ENCODE measurements at places on chromosomes 12 and 14. TPM values are rescaled to one million over a fixed set of nuclear protein-coding genes. Genes with fewer than 3 reads are reported as not detected.

DNA sequence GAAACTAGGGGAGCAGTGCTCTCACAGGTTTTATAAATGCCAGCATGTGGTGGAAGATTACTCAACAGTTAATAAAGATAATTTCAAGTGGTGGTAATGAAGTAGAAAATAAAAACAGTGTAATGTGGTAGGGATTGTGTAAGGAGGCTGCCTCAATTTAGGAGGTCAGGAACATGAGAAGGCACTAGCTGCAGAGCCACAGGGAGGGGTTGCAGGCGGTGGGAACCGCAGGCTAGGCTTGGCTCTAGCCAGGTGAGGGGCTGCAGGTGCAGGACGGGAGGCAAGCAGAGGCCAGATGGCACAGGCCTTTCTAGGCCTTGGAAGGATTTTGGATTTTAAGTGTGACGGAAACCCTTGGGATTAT lies 768 bp downstream of the METTL25 start:
- DNase-seq: no peak

DNA sequence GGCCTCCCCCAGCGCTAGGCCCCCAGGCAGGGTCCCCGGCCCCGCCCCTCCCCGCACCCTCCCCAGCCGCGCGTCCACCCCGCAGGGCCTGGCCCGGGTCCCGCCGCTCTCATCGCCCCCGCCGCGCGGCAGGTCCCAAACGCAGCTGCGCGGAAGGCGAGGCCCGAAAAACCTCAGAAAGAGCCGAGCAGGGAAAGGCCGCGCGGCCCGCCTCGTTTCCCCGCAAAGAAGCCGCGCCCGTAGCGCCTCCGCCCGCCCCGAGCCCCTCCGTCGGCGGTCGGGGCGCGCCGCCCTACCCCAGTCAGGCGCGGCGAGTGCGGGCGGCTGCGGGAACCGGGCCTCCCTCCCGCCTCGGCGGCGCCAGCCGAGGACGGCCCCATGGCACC lies 324 bp downstream of the POLE start:
- no peak for DNase-seq

DNA sequence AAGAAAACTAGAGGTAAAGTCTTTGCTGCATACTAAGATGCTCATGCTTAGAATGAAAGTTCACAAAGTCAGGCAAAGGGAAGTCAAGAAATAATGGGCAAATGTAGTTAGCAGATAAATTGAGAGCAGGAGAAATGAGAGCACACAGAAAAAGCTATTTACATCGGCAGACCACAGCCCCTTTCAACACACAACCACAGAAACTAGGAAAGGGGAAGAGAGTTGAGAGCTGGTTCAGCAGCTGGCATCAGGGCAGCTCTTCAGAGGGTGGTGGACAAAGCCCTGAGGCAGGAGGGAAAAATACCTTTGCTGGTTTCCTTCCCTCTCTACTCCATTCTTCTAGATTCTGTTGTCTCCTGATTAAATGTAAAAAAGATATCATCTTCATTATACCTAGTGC lies 95.4 kb upstream of the ANO4 start:
- no peak for DNase-seq

The MYH6 gene
- not detected for total RNA-seq

DNA sequence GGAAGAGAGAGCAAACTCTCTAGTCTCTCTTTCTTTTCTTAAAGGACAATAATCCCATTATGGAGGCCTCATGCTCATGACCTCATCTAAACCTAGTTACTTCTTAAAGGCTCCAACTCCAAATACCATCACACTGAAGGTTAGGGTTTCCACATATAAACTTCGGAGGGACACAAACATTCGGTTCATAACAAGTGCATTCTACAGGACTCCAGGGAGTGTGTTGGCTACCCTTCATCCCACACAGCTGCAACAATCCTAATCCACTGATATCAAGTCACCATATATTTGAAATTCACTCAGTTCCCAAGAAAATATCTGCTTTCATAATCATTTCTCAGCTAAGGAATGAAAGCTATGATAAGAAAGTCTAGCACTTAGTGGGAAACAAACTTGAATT lies 265.9 kb upstream of the PLEKHG7 start:
- DNase-seq: no peak

The NYNRIN gene
- total RNA-seq: not detected

The TMEM121 gene
- total RNA-seq: 5.4 TPM

The CCDC175 gene
- not detected for total RNA-seq

The VRTN gene
- total RNA-seq: not detected

DNA sequence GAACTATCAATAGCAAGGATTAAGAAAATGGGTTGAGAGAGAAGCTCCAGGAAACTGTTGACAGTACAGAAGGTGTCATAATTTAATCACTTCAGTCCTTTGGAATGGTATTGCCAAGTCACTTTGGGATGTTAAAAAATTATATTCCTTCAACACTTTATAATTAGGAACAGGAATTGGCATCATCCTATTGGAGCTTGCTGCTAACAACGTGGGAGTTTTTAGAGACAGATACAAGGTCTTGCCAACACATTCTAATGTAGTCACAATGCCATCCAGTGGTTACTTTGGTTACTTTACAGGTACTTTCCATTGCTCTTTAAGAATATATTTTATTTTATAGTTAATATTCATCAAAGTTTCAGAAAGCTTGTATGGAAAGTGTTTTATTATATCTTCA lies 310.1 kb downstream of the SYT1 start:
- no peak for DNase-seq

The SDR9C7 gene
- not detected for total RNA-seq

GRCh38 chr14:41187868-41188267 lies 418.8 kb upstream of the LRFN5 start:
- no peak for DNase-seq

- peak; percentile 22 for DNase-seq
Measured at GRCh38 chr12:14216405-14217294, 148.8 kb upstream of the ATF7IP start.

DNA sequence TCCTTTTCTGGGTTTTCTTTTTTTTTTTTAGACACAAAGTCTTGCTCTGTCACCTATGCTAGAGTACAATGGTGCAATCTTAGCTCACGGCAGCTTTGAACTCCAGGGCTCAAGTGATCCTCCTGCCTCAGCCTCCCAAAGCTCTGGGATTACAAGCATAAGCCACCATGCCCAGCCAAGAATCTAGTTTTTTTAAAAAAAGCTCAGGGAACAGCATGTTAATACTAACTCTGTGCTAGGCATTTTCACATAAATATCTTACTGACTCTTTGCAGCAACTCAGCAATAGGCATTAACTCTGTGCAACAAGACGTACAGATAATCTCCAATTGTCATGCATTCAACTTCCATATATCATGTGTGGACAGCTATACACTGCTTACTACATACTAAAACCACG lies 97.4 kb downstream of the LLPH start:
- DNase-seq: no peak

The NPFF gene
- not detected for total RNA-seq

The SLC25A21 gene
- total RNA-seq: not detected

DNA sequence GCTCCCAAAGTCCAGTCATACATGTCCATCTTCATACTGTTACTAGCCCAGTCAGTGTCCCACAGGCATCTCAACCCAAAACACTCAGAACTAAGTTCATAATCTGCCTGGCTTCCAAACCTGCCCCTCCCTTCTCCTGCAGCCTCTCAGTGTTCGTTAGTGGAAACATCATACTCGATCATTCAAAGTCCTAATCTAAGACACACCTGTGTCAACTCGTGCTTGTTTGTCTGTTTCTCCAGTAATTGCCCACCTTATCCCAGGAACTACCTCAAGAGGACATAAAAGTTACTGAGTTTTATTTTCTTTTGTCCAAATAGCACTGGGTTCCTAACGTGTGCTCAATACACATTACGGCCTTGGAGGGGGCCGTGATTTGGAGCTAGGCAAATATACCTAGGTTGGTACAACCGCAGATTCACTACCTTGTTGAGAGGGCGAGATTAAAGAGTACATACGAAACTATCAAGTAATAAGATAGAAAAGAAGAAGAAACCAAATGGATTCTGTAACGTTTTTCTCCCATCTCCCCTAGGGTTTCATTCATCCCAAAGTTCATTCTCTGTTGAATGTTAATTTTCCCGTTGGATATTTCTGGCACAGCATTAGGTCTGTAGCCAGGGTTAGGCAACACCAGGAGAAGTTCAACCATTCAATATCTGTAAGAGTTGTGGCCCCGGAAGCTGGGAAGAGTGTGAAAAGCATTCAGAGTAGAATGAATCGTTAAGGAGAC lies 3.2 kb downstream of the RNASE8 start:
- DNase-seq: no peak

DNA sequence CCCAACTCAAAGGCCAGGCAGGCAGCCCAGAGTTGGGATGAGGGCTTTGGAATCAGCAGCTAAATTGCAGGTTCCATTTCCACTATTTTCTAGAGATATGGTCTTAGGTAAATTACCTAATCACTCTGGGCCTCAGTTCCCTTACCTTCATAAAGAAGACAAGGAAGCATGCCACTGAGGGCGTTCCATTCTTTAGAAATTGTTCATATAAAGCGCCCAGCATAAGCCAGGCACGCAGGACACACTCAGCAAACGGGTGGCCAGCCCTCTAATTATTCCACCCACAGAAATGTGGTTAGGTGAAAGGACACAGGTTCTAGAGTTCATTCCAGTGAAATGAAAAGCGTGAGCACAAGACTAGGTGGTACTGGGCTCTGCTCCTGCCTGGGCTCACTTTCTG lies 87.9 kb upstream of the BCL11B start:
- no peak for DNase-seq

The NPAS3 gene
- total RNA-seq: not detected

The NDRG2 gene
- 32.4 TPM for total RNA-seq

- DNase-seq: no peak
Measured at GRCh38 chr12:25591144-25591543, 38.1 kb upstream of the LMNTD1 start.

The NOXRED1 gene
- total RNA-seq: 1.1 TPM

GRCh38 chr14:24145690-24146452 lies 539 bp downstream of the PSME2 start:
- no peak for DNase-seq

DNA sequence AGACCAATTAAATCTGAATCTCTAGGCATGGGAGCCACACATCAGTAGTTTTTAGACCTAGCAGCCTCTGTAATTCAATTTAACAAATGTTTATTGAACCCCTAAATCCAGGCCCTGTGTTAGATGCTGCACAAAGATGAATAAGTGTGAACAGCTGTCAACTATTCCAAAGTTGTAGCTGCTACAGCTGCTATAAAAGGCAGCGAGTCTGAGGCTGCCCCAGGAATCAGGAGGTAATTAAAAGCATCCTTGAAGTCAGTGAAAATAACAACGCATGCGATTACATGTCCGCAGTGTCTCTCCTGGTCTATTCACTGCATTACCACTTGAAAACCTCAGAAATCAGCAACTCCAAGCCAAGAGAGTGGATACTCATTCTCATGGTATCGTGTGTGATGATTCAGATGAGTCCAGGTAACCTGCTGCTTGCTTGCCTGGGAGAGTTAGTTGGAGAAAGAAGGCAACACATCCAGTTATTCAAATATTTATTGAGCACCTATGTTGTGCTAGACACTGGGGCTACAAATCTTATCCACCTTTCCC lies 34.9 kb upstream of the DDHD1 start:
- no peak for DNase-seq

GRCh38 chr14:92748259-92749016 lies at the start of gene LGMN:
LGMN (minus strand) TSS chr14:92748627; CDS start chr14:92732786, 15,841 bp downstream.
- DNase-seq: peak; percentile 81
